Activated CD4-positive, alpha-beta T cell treated with anti-CD3 and anti-CD28 coated beads for 24 hours (primary cell): ENCODE measurements at places on chromosomes 3 and 15.

DNA sequence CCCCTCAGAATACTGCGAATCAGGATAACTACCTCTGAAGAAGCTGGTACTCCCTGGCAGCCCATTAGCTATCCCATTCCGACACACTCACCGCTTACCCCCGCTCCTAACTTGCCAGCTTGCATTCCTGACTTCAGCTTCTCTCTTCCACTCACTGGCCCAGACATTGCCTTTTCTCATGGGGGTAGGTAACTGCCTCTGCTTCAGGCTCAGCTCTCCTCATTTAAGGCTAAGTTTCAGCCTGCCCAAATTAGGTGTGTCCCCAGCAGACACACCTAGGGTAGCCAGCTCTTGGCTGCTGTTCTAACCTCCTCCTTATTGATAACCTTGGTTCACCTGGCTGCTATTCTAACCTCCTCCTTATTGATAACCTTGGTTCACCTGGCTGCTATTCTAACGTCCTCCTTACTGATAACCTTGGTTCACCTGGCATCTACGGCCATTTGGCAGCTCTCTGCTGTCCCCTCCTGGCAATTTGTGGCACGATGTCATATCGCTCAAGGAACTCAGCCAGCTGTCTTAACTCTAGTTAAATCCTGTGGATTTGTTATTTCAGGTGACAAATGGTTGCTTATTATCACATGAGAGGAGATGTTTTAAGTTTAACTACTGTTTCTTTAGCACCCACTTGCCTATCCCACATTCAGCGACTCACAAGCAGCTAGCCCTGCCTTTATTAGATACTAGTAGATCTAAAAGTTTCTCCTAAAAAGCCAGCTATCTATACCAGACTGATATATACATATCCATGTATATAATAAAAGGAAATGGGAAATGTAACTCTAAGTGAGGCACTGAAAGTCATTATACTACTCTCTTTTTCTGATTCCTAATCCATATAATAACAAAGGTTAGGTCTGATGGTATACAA is 106.5 kb upstream of the ACP3 start:
- DNase-seq, result no peak

GRCh38 chr3:187828579-187829452 is 83.5 kb upstream of the BCL6 start:
- DNase-seq, result no peak

DNA sequence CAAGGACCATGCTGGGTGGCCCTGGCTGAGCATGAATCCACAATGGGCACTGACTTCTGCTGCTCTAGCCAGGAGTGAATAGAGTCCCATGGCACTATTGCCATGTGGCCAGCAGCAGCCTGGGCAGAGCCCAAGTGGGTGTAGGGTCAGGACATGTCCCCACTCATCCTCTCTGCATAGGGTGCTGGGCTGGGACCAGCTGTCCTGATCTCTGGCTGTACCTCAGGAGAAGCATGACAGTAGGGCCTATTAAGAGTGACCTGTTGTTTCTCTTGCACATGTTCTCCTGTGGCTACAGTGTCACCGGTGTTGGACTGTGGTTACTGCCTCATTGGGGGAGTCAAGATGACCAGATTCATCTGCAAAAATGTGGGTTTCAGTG is 46.9 kb downstream of the DLEC1 start:
- DNase-seq, result no peak

GRCh38 chr15:94069844-94070243 is 161.5 kb upstream of the MCTP2 start:
- DNase-seq, result no peak

- no peak for DNase-seq
These were observed 80.7 kb upstream of the GSK3B start for GRCh38 chr3:120174811-120175539.

GRCh38 chr15:51401051-51401780 is 59.8 kb downstream of the GLDN start:
- no peak for DNase-seq

DNA sequence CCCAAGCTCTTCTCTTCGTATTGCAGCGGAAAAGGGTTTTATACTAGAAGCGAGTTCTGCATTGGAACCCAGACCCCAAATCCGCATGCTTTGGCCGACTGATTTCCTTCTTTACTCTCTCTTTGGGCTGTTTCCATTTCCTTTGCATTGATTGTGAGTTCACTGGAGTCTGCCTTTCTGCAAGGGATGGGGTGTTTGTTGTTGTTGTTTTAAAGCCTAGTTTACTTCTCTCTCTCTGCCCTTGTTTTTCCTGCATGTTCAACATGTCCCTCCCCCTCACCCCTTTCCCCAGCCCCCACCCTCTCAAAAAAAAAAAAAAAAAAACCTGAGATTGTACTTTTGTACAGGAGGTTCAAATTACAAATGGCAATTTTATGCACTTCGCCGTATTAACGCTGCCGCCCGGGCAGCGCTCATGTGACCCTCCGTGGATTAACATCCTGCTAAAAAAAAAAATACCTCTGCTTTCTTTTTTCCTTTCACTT is 2.2 kb downstream of the NR2F2 start:
- DNase-seq, result no peak

- DNase-seq, result no peak
These were observed 23.0 kb downstream of the TKT start for GRCh38 chr3:53232641-53233377.

DNA sequence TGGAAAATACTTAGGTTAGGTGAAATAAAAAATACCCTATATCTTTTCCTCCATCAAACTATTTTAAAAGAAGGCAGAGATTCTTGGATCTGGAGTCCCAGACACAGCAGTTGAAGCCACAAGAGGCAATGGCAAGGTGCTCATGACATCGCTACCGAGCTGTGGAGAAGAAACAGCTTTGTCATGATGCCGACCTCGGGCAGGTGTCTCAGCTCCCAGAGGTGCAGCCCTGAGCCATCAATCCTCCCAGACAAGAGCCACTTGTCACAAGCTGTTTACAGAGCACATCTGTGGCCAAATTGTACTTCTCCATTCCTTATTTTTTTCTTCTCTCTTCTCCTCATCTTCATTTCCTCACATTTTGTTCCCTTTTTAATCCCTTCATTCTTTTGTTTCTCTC is 50.8 kb downstream of the GPR176 start:
- DNase-seq, result no peak

DNA sequence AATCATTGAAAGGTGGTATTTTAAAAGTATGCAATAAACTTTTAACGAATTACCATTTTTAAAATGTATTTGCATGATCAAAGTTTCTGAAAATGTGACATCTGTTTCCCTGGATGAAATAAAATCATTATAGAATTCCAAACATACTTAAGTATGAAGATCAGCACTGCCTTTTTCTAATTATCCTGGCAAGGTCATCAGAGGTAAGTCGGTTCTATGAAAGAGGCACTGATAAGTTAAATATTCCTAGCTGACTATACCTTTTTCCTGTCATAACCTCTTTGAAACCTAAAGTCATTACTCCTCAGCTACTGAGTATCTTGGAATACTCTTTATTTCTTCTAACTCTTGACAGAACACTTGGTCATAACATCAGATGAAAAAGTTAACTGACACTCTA is 406.1 kb upstream of the ALCAM start:
- DNase-seq, result no peak

- no peak for DNase-seq
These were observed 10.2 kb upstream of the TIPARP start for GRCh38 chr3:156664011-156664830.

DNA sequence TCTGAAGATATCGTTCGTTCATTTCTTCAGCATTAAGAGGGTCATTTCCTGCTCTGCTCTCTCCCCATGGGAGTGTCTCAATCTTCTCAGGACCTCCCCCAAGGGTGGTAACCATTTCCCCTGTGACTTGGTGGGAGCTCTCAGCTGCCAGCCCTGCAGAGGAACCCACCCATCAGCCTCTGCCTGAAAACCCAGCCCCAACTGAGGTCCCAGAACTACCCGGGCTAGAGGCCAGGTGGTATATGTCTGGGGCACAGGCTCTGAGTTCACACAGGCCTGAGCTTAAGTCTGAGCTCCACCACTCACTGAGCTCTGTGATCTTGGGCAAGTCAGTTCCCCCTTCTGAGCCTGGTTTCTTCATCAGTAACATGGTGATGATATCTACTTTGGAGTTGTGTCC is 10.0 kb upstream of the ATP2B2 start:
- no peak for DNase-seq

DNA sequence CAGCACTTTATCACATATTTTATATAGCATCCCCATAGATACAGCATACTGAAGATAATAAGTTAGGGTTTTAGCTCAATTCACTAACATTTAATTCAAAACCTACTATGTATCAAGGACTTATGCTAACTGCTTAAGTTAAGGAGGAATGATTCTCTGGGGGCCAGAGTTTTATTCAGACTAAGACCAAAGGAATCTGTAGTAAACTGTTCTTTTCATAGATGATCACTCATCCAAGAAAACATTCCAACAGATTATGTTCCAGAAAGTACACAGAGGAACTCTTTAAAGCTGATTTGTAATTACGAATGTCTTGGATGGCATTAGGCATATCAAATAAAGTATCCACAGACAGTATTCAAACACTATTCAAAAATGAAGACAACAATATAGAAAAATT is 226.4 kb downstream of the SCAPER start:
- no peak for DNase-seq
